Hippocampal formation (tissue), 2 donors: ENCODE measurements at places on chromosomes 6 and 20.

DNA sequence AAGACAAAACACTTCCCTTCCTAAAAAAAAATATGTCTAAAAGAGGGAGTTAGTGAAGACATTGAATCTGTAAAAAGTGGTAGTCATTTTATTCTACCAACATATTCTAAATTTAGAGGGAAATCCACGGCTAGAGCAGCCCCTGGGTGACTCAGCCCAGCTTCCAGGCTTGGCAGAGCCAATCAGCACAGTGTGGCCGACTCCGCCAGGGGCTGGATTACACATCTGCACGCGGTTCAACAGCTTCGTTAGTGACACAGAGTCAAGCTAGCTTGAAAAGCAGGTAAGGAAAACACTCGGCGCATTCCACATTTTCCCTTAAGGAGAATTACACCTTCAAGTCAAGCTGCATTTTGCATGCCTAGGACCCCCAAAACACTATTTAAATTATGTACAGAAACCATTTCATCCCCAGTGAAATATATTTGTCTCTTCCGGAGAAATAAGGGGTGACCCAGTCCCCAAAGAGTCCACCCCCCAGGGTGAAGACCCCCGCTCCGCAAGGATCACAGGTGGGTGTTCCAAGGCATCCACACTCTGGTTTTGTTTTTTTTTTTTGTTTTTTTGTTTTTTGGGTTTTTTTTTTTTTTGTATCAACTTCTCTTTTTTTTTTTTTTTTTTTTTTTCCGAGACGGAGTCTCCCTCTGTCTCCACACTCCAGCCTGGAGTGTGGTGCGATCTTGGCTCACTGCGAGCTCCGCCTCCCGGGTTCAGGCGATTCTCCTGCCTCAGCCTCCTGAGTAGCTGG is 58.4 kb upstream of the ARID1B start:
- no peak for DNase-seq

DNA sequence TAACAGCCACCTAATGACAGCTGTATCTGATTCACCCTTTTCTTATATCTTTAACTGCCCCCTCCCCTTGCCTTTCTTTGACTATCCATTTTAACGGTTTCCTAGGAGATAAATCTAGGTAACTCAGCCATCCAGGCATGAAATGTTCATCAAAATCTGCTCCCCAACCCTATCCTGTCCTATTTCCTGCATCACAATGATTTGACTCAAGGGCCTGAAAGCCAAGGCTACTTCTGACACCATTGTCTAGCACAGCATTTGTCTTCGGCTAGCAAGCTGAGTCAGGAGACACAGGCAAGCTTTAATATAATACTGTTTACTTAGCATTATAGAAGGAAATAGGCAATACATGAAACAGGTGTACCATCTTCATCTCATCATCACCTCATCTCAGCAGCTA is 31.6 kb upstream of the MANEA start:
- no peak for DNase-seq

DNA sequence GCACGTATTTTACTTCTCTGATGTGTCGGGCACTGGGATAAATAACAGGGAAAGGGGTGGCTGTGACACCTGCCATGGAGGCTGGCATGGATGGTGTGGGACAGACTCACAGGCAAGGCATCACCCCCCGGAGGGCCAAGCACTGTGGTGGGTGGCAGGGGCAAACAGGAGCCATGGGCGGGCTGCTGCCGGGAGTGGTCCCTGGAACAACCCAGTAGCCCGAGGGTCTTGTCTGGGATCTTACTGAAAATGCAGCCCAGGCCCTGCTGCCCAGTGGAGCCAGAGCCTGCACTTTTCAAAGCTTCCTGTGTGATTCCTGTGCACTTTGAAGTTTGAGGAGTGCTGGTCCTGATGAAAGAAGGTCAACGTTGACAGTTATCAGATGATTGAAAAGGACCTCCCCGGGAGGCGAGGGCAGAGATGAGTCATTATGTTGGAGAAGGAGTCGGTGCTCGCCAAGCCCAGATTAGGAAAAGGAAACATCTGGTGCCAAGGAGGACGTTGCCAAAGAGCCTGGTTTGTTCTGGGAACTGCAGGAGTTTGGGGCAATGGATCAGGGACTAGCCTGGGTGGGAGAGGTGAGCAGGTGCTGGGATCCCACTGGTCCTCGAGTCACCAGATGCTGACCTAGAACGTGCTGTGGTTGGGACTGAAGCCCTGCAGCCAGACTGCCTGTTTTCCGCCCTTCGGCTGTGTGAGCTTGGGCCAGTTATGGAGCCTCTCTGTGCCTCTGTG is 130.0 kb upstream of the GGTLC1 start:
- no peak for DNase-seq

- peak; percentile 7 for DNase-seq
Measured at GRCh38 chr6:22062807-22063408, 233.9 kb downstream of the PRL start.

- DNase-seq = peak; percentile 46
Measured at GRCh38 chr6:35583893-35584688, 71.4 kb upstream of the TULP1 start.

DNA sequence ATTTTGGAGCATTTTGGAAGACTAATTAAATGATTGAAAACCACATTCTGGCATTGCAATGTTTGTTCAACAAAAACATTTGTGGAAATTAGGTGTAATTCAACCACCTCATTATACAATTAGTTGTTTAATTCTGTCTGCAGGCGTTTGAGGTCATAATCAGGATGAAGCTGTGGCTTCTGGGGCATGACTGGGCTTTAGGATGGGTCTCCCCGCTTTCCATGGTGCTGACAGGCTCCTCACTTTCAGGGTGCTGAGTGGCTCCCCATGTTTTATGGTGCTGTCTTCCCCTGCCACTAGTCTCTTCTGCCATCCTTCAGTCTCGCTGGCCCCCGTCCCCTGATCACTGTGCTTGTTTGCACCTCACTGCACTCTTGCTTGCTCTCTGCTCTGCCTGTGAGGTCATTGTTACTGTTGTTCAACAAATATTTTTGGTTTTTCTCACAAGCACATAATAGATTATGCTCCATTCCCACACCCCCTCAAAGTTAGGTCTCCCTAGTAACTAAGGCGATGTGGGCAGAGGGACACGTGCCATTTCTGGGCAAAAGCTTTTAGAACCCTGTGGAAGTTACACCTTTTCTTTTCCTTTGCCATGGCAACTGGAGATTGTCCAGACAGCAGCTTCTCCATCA is 25.4 kb upstream of the ZNF831 start:
- no peak for DNase-seq

DNA sequence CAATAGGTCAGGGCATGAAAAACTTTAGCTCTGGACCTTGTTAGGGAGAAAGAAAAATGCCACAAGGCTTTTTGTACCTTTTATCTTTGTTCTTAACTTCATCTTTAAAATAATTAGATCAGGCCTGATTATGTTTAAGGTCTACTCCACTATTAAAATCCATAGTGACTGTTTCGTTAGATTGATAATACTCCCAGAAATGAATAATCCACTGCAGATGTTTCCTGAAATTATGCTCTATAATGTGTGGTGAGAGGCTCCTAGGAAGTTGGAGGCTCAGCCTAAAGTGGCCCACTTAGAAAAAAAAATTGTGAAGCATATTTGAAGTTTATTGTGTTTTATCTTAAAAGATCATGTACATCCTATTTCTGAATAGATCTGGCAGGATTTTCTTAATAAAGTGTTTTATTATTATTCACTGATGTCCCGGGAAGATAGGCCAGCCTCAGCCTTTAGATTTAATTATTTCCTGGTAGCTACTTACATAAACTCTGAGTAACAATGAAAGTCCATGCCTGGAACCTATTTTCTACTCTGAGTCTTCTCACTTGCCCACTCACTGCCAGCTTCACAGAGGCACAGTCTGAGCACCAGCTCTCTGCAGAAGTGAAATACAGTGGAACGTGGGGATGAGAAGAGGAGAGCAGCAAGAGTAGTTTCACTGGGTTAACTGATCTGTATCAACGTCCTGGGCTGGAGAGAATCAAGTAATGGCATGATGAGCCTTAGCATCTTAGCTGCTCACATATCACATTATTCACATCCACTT is 126.8 kb upstream of the TMEM170B start:
- peak; percentile 23 for DNase-seq

- DNase-seq = no peak
Measured at GRCh38 chr20:43949741-43950618, 35.3 kb downstream of the TOX2 start.

GRCh38 chr6:23040899-23041298 is 471.5 kb downstream of the HDGFL1 start:
- DNase-seq = no peak

GRCh38 chr6:140854318-140854717 is 1278.4 kb upstream of the GJE1 start:
- no peak for DNase-seq

GRCh38 chr20:34531608-34532265 is 15.5 kb downstream of the DYNLRB1 start:
- no peak for DNase-seq

DNA sequence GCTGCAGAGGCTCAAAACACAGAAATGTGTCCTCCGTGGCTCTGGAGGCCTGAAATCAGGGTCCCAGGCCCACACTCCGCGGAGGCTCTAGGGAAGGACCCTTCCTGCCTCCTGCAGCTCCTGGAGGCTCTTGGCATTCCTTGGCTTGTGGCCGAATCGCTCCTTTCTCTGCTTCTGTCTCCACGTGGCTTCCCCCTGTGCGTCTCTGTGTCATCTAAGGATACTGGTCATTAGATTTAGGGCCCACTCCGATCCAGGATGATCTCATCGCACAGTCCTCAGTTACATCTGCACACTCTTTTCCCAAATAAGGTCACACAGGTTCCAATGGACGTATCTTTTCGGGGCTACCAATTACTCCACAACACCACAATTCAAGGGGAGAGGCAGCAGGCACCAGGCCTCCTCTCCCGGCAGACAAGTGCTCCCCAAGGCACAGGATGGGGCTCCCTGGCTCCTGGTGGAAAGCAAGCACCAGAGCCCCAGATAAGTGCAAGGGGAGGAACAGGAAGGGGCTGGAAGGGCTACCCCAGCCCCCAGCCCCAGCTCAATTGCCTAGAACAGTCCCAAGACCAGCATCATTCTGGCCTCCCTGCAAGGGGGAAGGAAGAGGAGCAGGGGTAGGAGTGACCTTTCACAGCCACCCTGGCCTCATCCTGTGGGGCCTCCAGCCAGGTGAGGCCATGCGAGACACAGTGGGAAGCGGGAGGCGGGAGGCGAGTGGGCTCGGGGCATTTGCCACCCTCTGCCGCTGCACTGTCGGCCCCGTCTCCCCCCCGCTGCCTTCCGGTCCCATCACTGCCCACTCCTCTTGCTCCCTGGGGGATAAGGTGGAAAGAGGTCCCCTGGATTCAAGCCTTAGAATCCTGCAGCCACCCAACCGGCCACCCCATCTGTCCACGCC is 16.3 kb downstream of the NTSR1 start:
- DNase-seq = no peak

DNA sequence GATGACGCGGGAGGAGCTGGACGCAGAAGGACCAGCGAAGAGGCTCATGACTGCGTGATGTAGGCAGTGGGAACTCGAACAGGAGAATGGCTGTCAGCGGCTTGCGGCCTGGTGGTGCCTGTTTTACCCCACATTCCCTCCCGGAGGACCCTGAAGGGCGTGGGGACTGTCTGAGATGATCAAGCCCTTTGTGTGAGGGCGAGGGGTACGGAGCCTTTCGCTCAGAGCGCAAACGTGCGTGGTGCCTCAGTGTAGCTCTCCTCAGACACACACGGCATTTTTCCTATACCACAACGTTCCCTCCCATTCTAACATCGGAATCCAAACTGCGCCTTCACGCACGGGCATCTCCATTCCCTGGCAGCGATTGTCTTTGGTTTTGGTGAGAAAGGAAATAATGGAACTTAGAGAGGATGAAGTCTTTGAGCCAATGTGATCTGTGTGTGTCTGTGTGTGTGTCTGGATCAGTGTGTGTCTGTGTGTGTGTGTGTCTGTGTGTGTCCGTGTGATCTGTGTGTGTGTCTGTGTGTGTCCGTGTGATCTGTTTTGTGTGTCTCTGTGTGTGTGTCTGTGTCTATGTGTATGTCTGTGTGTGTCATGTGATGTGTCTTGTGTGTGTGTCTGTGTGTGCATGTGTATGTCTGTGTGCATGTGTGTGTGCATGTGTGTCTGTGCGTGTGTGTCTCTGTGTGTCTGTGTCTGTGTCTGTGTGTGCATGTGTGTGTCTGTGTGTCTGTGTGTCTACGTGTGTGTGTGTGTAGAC is 5.3 kb downstream of the PTK6 start:
- no peak for DNase-seq

DNA sequence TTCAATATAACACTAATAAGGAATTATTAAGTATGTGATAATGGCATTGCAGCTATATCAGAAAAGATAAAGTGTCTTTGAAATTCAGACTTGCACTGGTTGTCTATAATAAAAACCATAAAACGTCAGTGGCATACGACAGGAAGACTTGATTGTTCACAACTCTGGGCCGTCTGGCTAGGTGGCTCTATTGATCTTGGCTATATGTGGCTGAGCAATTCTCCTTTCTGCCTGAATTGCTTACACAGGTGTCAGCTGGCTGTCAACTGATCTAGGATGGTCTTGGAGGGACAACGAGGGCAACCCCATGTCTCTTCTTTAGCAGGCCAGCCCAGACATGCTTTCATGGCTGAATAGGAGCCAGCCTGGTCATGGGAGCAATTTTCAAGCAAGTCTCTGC is 359.1 kb downstream of the QKI start:
- DNase-seq = no peak

DNA sequence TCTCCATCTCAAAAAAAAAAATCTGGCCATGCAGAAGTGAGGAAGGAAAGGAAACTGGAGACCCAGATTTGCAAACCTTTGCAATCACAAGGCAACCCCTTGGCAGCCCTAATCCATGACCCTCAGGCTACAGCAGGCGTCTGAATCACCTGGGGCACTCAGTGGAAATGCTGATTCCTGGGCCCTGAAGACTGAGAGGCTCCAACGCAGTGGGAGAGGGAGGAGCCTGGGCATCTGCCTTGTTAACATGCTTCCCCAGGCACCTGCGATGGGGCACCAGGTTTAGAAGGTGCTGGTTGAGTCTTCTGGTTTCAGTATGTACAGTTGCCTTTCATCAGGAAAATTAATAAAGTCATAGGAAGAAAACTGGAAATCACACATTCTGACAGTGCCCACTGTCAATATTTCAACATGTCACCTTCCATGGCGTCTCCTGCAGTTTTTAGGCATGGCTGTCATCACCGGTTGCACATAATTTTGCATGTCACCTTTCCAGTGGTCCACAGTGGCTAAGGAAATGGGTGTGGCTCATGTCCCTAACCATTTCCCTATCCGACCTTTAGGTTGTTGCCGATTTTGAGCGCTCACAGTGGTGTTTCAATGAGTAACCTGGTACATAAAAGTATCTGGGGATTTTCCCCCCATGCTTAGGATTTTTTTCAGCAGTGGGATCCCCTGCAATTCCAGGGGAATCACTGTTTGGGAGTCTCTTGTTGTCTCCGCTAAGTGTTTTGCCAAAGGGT is 56.9 kb downstream of the PREX1 start:
- DNase-seq = no peak

- DNase-seq = no peak
Measured at GRCh38 chr20:35049776-35050352, 42.7 kb downstream of the TRPC4AP start.

GRCh38 chr6:36621371-36621855 is 27.3 kb downstream of the SRSF3 start:
- DNase-seq = no peak

DNA sequence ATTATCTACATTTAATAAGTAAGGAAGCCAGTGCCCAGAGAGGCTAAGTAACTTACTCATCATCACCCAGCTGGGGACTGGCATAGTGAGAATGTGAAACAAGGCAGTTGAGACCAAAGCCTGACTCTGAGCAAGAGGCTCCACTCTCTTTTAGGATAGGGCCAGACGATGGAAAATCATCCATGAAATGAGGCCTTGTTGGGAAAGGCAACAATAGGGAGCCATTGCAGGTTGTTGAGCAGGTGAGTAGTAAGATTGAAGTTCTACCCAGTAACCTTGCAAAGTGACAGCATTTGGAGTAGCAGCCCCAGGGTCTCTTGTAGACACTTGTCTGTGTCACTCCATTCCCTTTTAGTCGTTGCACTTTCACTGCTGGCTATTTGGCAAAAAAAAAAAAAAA is 2.5 kb upstream of the CPNE5 start:
- no peak for DNase-seq
